ENCODE measurements at places on chromosomes 16 and 17.

DNA sequence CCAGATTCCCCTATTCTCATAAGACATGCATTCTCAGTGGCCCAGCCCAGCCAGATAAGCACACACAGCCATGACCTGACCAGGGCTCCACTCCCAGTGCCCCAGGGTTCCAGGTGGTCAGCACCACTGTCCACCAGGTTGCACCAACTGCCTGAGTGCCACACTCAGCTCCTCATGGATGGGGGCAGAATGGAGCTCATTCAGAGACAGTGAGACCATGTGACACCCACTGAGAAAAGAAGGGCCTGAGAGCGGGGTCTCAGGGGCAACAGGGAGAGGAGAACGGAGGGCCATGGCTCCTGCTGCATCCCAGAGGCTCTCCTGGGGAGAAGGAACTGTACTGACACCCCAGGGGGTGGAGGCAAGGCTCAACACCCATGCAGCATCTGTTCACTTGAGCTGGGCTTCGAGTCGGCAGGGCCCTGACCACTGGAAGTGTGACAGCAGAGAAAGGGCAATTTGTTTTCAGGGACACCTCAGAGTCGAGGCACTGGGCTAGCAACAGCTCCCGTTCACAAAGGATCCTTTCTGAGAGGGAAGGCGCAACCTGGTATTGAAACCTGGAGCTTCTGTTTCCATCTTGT lies 18.7 kb upstream of the SLC38A8 start:
- no peak for DNase-seq

DNA sequence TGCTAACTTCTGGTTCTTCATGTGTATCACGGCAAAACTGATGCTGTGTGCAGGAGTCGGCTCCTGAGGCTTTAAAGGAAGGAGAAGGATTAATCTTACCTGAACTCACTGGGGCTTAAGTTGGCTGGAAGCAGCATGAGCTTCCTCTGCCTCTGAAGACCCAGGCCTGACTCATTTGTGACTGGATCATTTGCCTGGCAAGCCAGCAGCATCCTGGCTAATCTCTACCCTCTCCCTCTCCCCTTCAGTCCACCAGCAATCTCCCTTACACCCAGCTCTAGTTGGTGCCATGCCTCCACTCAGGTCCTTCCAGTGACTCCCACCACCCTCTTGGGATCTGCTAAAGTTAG lies 150.3 kb downstream of the IRX3 start:
- peak; percentile 67 for DNase-seq

DNA sequence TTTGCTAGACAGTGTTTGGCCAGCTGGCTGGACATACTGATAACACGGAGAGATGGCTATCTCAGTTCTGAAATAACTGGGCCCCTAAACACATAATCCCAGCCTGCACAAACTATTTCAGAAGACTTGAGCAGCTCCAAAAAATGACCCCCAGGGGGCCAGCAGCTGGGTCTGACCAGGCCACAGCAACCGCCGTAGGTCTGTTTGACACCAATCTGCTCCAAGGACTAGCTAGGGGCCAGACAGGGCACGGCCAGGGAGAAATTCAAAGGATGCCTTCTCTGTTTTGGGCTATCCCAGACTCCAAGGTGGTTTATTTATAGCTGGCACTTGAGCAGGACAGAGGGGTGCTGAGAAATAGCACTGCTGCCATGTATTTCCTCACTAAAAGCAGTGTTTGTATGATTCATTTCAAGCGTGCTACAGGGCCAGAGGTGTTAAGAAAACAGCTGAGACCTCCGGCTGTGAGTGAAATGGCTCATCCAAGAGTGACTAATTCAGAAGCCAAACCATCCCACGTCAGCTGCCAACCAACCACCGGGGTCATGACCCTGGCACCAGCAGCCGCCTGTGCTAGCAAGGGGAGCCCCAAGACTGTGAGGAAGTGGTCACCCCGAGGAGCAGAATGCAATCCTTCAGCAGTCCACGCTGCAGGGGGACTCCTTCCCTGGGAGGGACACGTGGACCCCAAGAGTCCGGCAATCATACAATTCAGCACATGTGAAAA lies 5.7 kb downstream of the GGA2 start:
- peak; percentile 96 for DNase-seq

- DNase-seq: no peak
These were observed 35.0 kb downstream of the GPT2 start for GRCh38 chr16:46918905-46919792.

- DNase-seq: peak; percentile 64
These were observed 14.7 kb downstream of the LRRC75A start for GRCh38 chr17:16477255-16477654.

GRCh38 chr16:11396241-11397048 lies 51.2 kb downstream of the RMI2 start:
- peak; percentile 56 for DNase-seq

DNA sequence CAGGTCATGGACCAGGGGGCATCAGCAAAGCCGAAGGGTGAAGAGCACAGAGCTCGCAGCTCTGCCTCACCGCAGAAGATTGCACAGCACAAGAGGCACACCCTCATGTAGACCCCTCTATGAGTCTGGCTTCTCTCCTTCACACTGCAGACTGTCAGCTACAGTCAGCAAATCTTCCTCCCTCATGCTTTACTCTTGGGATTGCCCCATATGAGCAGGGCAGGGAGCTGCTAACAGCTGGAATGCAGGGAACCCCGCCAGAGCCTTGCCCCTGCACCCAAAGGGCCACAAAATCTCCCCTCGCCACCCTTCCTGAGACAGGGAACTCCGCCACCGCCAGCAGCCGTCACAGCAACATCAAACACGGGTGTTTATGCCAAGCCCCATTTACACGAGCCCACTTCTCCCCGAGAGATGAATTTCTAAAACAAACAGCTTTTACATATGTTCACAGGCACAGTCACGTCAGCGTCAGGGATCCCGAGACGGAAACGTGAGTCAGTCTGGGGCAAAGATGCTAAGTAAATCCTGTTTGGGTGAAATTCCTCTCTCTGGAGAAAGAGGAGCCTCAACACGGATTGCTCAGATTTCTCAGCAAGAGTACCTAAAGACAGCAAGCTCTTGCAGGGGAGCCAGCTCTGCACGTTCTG lies 121.9 kb downstream of the CDYL2 start:
- DNase-seq: peak; percentile 51

GRCh38 chr17:37239690-37240334 lies 136.0 kb upstream of the C17orf78 start:
- peak; percentile 55 for DNase-seq

DNA sequence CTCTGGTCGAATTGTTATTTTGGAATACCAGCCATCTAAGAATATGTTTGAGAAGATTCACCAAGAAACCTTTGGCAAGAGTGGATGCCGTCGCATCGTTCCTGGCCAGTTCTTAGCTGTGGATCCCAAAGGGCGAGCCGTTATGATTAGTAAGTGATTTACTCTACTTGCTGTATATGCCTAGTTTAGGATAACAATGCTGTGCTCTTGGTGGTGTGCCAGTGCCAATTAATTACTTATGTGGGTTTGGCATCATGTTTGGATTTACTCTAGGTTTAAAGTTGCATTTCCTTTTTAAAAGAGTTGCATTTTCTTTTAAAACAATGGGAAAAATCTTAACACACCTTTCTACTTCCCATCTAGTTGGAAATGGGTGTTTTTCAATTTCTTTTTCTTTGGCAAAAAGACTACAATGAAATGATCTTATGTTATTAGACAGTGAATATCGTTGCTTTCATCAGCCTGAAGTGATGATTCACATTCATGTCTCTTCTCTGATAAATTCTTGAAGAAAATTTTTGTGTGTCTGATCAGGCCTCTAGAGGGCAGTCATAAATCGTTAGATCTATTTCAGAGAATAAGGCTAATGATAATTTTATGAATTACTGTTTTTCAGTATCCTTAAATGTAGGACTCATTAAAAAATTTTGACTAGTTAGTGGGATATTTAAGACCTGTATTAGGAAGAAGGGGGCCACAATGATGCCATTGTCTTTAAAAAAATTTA lies 5.6 kb downstream of the SF3B3 start:
- DNase-seq: peak; percentile 70

GRCh38 chr17:66755101-66755943 lies 79.6 kb upstream of the CACNG5 start:
- DNase-seq: peak; percentile 75

DNA sequence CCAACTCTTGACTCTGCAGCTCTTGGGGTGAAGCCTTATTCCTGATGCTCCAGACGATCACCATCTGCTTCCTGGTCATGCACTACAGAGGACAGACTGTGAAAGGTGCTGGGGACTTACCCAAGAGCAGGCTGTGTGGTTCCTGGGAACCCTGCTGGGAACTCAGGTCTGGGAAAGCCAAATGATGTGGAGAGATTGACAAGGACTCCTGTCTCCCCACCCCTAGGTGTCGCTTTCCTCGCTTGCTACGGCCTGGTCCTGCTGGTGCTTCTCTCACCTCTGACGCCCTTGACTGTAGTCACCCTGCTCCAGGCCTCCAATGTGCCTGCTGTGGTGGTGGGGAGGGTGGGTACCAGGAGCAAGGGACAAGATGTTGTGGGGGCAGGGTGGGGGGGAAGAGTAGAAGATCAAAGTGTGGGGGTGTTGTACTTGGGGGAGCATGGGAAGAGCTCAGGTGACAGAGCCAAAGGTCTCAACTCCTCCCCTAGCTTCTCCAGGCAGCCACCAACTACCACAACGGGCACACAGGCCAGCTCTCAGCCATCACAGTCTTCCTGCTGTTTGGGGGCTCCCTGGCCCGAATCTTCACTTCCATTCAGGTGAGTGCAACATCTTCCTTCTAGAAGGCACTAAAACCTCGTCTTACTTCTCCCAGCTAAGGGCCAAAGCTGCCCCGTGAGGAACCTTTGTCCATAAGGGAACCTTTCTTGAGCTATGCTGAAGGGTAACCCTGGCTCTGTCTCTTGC lies 3.0 kb downstream of the SOX15 start:
- peak; percentile 83 for DNase-seq

- DNase-seq: no peak
These were observed 1.7 kb downstream of the TNFRSF13B start for GRCh38 chr17:16969931-16970906.

DNA sequence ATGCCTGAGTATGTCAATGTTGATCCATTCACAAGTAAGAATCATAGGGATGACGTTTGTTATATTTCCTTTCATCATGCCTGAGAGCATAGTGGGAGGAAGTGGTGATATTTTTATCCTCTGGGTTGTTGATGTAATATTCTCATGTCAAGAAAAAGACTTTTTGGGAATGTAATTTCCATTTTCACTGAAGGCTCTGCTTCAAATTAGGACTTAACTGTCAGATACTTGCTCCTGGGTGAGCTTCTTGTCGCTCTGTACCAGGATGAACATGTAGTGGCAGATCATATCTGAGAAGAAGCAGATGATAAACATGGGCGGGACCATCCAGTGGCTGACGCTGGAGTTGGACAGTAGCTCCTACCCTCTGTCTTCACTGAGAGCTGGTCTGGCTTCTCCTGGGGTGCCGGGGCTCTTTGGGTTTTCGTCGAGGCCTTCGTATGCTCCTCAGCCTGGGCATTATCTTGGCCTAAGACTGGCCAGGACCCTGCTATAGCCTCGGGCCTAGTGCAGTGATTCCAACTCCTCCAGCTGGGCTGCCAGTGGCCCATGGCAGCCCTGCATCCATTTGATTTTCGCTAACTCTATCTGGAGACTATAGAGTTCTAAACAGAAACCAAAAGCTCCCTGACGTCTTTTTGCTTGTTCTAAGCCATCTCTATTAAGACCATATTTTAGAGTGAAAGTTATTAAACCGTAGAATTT lies 19.7 kb downstream of the CYB5B start:
- peak; percentile 43 for DNase-seq
